ENCODE measurements at places on chromosomes 2 and 18.
A peak's percentile ranks its signal among the peaks of the same experiment; 100 is the strongest.

GRCh38 chr2:11080253-11081115, 74.8 kb upstream of the SLC66A3 start:
- peak; percentile 41 for DNase-seq

- no peak for DNase-seq
Measured at GRCh38 chr2:132897111-132897510, 227.1 kb upstream of the LYPD1 start.

DNA sequence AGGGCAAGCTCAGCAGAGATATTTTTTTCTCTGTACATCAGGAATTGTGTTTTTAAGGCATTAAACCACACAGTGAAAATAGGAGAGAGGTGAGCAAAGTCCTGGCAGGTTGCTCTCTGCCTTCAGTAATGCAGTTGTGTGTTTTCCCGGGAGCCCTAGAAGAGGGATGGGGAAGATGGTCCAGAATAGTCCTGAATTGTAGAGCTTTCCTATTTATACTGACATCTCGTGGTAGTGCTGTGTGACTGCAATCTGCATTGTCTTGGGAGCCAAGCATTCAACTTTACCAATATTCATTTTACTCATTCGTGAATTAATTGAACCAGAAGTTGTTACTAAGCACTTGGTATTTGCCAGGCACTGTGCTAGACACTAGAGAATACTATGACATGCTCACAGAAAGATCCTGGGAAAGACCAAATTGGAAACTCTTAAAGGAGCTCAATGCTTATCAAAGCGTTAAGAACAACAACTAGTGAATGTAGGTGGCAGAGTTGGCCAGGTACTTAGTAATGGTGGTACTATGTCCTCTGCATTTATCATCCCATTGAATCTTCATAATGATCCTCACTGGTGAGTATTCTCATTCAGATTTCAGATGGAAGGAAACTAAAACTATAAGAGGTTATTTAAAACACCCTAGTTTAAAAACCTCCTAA, 214.6 kb downstream of the TRIB2 start:
- no peak for DNase-seq

DNA sequence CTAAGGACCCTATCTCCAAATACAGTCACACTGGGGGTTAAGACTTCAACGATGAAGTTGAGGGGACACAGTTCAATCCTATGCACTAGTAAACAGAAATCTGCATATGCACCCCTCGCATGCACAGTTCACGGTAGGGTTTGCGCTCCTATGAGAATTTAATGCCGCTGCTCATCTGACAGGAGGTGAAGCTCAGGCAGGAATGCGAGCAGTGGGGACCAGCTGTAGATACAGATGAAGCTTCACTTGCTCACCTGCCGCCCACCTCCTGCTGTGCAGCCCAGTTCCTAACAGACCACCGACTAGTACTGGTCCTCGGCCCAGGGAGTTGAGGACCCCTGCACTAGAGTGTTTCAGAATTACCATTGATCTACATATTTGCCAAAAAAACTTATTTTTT, 40.0 kb upstream of the FAHD2A start:
- DNase-seq = peak; percentile 18

GRCh38 chr2:46647766-46648742, 168.7 kb downstream of the TMEM247 start:
- no peak for DNase-seq

- no peak for DNase-seq
Measured at GRCh38 chr2:148656516-148656915, 12.0 kb downstream of the EPC2 start.

DNA sequence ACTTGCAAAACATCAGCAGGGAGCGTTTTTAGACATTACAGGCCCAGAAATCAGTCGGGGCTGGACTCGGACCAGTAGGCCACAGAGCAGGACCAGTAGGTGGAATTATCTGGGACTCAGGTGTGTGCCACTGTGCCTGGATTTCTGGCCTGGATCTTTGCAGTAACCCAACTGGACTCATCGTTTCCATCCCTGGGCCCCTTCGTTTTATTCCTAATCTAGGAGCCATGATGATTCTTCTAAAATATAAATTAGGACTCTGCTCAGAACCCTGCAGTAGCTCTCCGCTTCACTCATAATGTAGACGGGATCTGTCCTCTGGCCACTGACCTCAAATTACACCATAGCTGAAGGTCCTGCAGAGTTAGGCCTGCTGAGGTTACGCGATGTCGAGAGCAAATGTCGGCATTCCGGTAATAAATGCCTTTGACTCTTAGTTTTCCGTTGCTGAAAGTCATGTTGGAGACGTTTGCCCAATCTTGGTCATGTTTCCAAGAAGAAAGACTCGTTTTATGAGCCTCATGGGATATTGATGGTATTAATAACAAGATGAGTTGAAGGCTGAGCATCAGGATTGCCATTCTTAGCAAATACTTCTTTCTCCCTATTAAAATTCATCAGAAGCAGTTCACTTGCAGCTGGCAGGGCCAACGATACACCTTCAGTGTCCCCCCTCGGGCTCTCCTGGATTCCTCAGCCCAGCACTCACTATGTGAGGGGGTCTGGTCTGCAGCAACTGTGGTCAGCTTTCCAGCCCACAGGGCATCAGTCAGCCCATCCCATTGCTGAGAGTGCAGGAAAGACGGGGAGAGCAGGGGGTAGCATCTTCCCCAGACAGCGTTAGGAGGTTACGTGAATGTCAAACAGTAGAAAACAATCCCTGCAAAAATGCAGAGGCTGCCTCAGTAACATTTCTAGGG, 39.9 kb upstream of the KLF11 start:
- no peak for DNase-seq

GRCh38 chr2:186342029-186342428, 144.0 kb upstream of the ZC3H15 start:
- no peak for DNase-seq

GRCh38 chr18:47404845-47405244, 153.4 kb upstream of the SKOR2 start:
- DNase-seq = peak; percentile 40

DNA sequence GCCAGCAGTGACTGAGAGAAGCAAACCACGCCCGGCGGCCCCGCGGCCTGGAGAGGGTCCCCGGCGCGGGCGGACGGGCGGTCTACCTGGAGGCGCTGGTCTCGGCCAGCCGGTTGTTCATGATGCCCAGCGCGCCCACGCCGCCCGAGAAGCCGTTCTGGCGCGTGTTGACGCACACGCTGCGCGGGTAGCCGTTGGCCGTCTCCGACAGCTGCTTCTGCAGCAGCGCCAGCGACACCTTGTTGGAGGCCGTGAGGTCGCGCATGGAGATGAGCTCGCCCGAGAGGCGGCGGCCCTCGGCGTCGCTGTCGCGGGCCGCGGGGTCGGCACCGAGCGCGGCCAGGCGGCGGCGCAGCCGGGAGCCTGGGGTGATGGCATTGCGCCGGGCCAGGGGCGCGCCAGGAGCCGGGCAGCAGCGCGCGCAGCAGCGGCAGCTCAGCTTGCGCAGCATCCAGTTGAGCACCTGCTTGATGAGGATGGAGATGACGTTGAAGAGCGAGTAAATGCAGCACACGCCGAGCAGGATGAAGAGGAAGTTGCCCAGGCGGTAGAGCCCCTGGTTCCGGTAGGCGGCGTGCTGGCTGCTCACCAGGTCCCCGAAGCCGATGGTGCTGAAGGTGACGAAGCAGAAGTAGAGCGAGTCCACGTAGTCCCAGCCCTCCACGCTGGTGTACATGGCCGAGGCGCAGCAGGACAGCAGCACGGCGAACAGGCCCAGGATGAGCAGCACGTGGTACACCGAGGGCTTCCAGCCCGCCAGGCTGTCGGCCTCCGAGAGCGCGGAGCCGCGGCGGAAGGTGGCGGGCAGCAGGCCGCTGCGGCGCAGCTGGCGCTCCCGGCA, 118.1 kb downstream of the MSH2 start:
- DNase-seq = peak; percentile 64

DNA sequence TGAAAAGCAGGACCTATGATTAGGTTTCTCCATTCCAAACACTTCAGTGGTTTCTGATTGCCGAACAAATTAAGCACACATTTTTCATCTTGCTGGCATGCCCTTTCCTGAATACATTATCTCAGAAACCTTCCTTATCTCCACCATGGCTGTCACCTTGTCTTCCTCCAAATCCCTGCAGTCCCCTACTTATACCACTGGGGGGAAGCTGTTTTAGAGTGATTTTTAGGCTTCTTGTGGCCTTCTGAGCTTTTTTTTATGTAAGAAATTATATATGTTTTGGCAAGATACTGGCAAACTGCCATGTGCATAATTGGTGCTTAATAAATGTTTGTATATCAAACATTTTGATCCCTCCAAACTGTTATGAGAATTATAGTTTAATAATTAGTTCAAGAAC, 229.2 kb downstream of the MYT1L start:
- DNase-seq = no peak

GRCh38 chr2:142280831-142281230, 150.0 kb upstream of the LRP1B start:
- DNase-seq = no peak

DNA sequence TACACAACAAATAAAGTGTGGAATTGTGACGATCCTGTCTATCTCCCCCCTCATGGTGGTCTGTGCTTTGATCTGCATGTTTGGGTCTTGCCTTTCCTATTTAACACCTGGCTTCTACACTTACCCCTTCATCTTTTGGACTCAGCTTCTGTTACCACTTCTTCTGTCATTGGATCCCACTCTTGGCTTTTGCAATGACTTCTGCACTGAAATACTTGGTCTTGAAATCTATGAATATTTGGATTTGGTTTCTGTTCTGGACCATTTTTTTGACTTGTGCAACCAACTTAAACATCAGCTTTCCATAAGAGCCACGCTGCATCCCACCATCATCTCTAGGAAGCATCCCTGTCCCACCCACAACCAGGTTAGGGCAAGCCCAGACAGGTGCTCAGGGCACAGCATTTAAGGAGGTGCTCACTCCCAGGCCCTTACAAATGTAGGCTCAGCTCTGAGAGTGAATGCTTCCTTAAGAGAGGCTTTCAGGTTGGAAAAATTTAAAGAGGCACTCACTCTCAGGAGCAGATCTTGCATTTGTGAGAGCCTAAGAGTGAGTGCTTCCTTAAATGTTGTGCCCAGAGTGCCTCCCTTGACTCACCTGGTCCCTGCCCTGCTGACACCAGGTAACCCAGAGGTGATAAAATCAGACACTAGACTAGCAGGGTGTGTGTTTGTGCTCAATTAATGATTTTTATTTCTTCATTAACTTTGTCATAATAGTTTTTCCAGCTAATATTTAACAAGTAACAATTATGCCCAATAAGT, 124.5 kb upstream of the SH3BP4 start:
- DNase-seq = no peak

DNA sequence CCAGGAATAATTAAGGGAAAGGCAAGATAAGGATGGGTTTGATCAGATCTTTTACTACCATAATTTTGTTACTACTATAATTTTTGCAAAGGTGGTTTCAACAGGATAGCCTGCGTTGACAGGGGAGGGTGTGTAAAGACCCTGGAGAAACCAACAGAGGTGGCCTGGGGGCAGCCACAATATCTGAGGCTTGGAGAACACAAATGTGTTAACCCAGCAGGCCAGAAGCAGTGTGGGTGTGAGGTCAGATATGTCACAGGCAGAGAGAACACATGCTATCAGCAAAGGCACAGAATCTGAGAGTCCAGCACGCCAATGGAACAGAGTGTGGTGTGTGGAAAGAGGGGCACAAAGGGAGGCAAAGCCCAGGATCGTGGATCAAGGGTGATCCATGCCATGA, 399.4 kb upstream of the TRIB2 start:
- no peak for DNase-seq

GRCh38 chr18:32906506-32907310, 133.9 kb upstream of the KLHL14 start:
- DNase-seq = no peak

- no peak for DNase-seq
Measured at GRCh38 chr2:64601785-64602391, 51.8 kb downstream of the SERTAD2 start.

DNA sequence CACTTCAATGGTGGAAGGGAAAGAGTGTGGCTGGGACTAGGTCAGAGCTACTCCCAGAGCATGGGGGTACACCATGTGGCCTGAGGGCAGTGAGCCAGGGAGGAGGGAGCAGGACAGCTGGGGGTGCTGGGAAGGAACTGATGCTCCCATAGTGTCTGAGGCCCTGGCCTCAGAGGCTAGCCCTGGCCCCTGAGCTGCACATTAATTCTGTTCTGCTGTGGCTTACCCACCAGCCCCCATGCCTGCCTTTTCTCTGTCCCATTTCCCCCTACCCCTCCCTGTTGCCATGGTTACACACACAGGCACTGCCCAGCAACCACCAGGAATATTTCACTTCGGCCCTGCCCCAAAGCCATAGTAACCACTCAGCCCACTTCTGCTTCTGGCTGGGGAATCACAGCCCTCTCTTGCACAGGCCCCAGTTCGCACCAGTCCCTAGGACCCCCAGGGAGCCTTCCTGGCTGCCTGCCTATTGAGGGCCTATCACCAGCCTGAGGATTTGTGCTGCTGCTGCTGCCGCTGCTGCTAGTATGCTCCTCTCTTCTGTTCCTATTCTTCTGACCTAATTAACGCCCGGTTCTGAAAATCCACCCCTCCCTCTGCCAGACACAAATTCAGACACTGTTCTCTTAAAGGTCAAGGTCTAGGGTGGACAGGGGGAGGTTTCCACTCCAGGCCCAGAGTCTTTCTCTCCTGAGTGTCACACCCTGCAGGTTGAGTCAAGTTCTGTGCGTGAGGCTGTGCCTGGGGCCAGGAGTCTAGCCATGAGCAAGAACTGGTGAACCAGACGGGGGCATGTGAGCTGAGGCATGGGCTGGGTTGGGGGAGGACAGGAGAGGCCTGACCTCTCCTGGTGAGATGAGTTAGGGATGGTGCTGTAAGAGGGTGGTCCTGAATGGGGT, 87.1 kb upstream of the MCFD2 start:
- no peak for DNase-seq

DNA sequence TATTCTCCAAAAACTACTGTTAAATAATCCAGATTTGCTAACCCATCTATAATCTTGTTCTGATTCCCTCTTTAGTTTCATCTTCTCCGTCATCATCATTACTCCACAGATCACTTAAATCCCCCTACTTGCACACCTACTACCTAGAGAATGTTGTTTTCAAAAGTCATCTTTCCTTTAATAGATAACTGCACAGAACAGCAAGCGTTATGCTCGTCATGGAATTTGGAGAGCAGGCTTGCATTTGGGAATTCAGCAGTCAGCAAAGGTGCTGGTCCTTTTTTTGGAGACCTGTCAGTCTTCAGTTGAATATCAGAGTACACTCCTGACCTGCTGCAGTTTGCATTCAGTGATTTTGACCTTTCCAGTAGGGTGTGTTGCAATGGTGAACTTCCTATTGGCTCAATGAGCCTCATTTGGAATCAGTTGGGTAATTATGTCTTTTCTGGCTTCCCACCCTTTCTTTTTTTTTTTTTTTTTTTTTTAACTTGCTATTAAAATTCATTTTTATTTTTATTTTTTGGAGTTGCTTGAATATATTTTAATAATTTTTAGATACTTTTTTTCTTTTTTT, 110.6 kb downstream of the HNRNPLL start:
- no peak for DNase-seq

DNA sequence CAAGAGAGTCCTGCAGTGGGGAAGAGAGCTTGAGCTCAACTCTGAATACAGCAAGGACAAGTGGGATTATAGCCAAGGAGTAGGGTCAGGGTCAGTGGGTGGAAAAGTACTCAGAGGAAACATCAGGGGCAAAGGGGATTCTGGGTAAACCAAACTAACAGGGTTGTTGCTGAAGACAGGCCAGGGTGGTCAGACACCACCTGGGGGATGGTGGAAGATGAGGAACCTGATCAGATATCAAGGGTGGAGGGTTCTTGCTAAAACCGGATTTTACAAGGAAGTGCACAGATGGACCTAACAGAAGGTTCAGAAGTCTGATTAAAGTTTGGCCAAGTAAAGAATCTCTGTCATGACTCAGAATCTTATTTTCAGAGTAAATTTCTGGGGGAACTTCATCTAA, 16.5 kb downstream of the OSBPL1A start:
- DNase-seq = no peak

Data from H9 (cell line).